ENCODE measurements at places on chromosomes 12 and 14. TPM values are rescaled to one million over a fixed set of nuclear protein-coding genes. Genes with fewer than 3 reads are reported as not detected.

- peaks cover 6% of the 10 kb centered on the region for H3K27me3 ChIP-seq
- H3K36me3 ChIP-seq = no peaks in the 10 kb centered on the region
- H3K4me1 ChIP-seq = no peaks in the 10 kb centered on the region
- no peak overlapping the region for H3K27ac ChIP-seq
Observed at GRCh38 chr12:96850676-96851075, 56.4 kb upstream of the NEDD1 start.

DNA sequence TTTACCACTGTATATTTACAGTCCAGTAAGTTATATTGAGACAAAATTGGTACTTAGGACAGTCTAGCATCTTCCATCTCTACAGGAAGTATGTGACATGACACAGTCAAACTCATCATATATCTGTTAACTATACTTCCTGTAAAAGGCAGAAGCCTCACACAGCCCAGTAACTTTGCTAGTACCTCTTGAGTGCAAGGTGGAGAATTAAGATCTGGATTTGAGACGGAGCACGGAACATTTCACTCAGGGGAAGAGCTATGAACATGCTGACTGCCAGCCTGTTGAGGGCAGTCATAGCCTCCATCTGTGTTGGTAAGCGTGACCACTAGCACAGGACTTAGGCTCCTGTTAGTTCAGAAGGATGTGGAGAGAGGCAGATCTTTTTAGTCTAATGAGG lies 333.7 kb upstream of the OR4E1 start:
- no peak for DNase-seq
- peaks cover 40% of the 10 kb centered on the region for H3K4me1 ChIP-seq
- peaks cover 3% of the 10 kb centered on the region for H3K36me3 ChIP-seq

GRCh38 chr14:64849940-64850339 lies 29.8 kb downstream of the SPTB start:
- H3K4me1 ChIP-seq = peaks cover 7% of the 10 kb centered on the region
- H3K27me3 ChIP-seq = peaks cover 64% of the 10 kb centered on the region
- DNase-seq = no peak
- H3K4me3 ChIP-seq = no peak overlapping the region
- H3K36me3 ChIP-seq = no peaks in the 10 kb centered on the region

The SAMD15 gene
- total RNA-seq = 0.12 TPM

The RASAL1 gene
- not detected for total RNA-seq

The RNF10 gene
- 217 TPM for total RNA-seq

Data from activated CD8-positive, alpha-beta memory T cell treated with anti-CD3 and anti-CD28 coated beads, Interleukin-2, amount 10 ng/mL, durations not matched to agents 7 days and 5 days (primary cell).